ENCODE measurements at places on chromosomes 2 and 18. TPM values are rescaled to one million over a fixed set of nuclear protein-coding genes. Genes with fewer than 3 reads are reported as not detected.

DNA sequence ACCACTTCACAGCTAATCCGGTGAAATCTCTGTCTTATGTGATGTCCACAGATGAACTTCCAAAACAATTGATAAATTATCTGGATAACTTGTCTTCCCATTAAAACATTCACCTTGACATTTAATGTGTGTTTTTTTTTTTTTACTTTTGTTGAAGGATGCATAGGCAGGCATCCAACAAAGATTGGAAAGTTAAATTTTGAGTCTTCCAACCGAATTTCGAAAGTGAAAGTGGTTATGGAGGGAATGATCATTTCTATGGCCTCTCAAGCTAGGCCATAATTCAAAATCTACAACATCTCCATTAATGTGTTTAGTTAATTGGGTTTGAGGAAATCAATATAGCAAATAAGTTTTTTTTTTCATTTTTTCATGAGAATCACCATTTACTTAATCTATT is 1495.5 kb upstream of the ACVR2A start:
- DNase-seq, result no peak

DNA sequence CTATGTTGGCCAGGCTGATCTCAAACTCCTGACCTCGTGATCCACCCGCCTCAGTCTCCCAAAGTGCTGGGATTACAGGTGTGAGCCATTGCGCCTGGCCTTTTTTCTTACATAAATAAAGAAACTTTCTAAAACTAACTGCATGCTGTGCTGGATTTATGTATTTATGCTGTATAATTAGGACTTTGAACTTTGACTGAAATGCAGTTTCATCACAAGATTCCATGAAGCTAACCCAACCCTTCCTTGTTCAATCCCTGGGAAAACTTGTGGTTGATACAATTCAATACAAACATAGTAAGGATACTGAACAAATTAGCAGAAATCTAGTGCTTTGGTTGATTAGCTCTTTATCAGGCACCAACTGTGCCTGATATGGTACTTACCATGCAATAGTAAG is 20.9 kb upstream of the SLC35F5 start:
- DNase-seq, result no peak

- DNase-seq, result no peak
Observed at GRCh38 chr2:144520756-144521487, 1.0 kb upstream of the ZEB2 start.

DNA sequence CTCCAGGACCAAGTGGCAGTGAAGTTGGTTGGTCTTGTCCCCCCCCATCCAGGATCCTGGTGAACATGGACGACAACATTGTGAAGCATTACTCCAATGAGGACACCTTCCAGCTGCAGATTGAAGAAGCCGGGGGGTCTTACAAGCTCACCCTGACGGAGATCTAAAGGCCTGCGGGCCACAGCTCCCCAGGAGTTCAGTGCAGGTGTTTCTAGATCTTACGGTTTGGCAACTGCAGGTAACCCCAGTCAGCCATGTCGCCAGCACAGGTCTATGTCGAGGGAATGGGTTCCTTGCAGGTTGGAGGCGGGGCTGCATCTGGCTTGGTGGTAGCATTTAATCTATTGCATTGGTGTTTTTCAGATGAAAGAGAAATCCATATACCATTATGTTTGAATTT is 42.8 kb upstream of the KLF11 start:
- DNase-seq, result no peak

GRCh38 chr2:170743530-170744239 is 26.5 kb upstream of the ERICH2 start:
- no peak for DNase-seq

Gene SMAD7
- total RNA-seq, result 13.6 TPM

Gene CROCC2
- total RNA-seq, result not detected

Gene GCG
- total RNA-seq, result not detected

Gene IL1R2
- 35.6 TPM for total RNA-seq

- DNase-seq, result no peak
Observed at GRCh38 chr18:77323640-77324299, 74.1 kb downstream of the GALR1 start.

GRCh38 chr18:24039671-24040070 is 25.1 kb downstream of the TTC39C start:
- no peak for DNase-seq

All from activated CD4-positive, alpha-beta memory T cell treated with anti-CD3 and anti-CD28 coated beads for 36 hours (primary cell).